Ammon's horn (tissue), 1 donor: ENCODE measurements at places on chromosomes 5 and 9.

GRCh38 chr5:128965011-128965637 is at the start of gene SLC27A6:
TSS of gene SLC27A6 (plus strand) at chr5:128965488. CDS start at chr5:128966138, 650 bp downstream.
- DNase-seq, result no peak

- DNase-seq, result peak; percentile 11
These were observed 125.6 kb upstream of the LPAR1 start for GRCh38 chr9:111163716-111164389.

GRCh38 chr5:89117124-89117644 is 234.2 kb upstream of the MEF2C start:
- no peak for DNase-seq

DNA sequence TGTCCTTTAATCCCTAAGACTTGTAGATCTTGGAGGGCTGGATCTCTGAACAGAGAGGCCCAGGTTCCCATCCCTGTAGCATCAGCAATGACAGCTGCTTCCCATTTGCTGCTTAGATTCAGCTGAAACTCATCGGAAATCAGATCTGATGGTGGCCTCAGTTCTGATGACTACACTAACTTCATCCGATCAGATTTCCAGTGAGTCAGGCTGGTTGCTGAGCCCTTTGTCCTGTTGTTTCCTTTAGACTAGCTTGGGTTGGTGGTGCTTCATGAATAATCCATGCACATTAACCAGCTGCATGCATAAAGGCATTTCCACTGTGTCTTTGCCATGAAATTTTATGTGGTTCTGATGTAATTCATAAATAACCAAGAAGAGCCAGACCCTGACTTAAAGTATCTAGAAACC is 195.2 kb upstream of the TUT7 start:
- DNase-seq, result no peak

DNA sequence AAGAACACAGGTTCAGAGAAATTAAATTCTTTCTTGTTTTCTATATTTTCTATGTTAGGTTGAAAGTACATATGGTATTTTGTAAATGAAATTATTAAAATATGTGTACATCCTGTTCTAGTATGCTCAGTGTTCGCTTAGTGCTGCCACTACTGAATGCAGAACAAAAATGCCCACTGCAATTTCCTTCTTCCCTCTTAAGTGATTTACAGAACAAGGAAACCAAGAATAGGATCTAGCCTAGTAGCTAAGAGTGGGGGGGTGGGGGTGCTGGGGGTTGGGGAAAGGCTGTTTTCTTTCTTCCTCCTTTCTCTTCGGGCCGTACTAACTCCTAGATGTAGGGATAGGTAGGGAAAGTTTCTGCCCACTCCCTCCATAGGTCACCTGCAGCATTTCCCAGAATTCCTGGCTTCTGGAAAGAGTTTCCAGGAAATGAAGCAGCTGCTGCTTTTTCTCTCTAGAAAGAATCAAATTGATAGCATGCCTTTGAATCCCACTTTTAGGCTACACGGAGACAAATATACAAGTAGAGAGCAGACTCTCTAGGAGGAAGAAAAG is 15.7 kb downstream of the SPATA9 start:
- DNase-seq, result no peak

DNA sequence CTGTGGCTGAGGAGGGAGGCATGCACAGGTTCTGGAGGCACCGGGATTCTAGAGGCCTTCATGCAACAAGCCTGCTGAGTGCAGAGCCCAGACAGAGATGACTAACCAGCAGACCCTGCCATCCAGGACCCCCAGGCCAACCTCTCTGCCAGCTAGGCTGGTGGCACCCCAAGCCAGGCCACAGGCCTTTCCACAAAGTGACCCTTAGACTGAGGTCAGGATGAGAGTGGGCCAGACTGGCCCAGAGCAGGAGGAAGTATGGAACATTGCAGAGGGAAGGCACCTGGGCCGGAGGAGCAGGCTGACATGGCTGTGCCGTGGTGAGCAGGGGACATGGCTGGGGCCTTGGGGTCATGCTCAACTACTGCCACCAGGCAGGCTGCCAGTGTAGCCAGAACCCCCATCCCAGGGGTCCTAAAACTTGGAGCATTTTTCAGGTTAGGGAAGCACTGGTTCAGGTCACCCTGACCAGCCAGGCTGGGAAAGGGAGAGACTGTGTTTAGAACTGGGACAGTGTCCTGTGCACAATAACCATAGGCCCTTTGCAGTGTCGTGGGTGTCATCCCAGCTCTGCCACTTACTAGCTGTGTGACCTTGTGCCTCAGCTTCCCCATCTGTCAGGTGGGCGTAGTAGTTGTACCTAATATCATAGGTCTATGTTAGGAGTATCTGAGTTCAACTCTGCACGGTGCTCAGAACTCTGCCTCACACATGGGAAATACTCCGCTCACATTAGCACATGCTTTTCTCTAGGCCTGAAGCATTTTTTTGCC is 17.3 kb downstream of the TCF7 start:
- no peak for DNase-seq

GRCh38 chr5:145743396-145744061 is 91.6 kb downstream of the PRELID2 start:
- no peak for DNase-seq

- DNase-seq, result no peak
These were observed 114.9 kb downstream of the BNC2 start for GRCh38 chr9:16755467-16756160.

DNA sequence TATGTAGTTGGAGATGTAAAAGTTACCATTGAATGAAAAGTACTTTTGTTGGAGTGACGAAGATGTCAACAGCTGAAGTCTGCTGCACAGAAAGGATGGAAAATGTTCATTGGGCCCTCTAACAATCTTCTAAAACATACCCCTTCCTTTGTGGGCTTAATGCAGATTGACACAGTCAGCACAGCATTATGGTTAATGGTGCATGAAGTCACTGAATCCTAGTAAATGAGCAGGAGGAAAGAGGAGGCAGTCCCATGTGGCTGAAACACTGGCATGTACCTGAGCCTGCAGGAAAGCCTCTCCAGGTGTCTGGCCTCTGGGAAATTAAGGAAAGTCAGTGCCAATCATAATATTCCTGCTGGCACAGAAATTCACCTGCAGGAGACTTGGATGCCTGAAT is 153.8 kb downstream of the ARL15 start:
- DNase-seq, result no peak

- DNase-seq, result peak; percentile 84
These were observed at the start of gene CTSV for GRCh38 chr9:97038611-97039513. TSS of gene CTSV (minus strand) at chr9:97039142. CDS start at chr9:97038043, 1,099 bp downstream.

- no peak for DNase-seq
These were observed 48.3 kb downstream of the SFXN1 start for GRCh38 chr5:175526691-175527090.

GRCh38 chr9:76290555-76290954 is 103.7 kb downstream of the RFK start:
- DNase-seq, result no peak

- DNase-seq, result no peak
These were observed 342.8 kb downstream of the EBF1 start for GRCh38 chr5:158756871-158757270.

DNA sequence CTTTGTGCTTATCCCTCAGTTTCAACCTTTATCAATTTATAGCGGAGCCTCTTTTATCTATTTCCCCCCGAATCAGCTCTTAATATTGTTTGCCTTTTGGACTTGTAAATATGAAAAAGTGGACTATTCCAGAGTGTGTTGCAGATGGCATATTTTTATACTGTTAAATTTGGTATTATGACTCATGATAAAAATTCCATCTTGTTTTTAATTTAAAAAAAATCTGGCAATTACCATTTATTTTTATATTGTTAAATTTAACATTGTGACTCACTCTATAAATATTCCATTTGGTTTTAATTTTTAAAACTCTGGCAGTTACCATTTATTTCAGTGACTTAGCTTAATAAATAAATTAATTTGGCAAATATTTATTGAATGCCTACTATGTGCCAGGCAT is 37.5 kb downstream of the RBM27 start:
- no peak for DNase-seq

GRCh38 chr5:148831590-148832565 is 5.5 kb downstream of the ADRB2 start:
- peak; percentile 80 for DNase-seq

- DNase-seq, result no peak
These were observed 52.4 kb downstream of the USP20 start for GRCh38 chr9:129887334-129888292.

DNA sequence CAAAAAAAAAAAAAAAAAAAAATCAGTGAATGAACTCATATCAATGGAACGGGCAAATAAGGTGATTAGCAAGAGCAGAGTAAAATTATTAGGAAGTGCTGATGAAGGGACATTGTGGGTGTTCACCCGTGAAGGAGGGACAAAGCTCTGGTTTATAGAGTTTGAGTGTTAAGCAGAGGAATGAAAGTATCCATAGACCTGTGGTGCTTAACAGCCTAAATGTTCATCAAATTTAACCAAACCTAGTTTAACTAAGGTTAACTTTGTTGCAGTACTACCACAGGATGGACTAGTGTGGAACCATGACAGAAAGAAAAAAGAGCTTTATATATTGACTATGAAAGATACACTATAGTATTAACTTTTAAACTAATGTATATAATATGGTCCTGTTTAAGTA is 44.1 kb upstream of the TNFAIP8 start:
- DNase-seq, result no peak

GRCh38 chr5:134994560-134995156 is 27.0 kb downstream of the CATSPER3 start:
- DNase-seq, result no peak

DNA sequence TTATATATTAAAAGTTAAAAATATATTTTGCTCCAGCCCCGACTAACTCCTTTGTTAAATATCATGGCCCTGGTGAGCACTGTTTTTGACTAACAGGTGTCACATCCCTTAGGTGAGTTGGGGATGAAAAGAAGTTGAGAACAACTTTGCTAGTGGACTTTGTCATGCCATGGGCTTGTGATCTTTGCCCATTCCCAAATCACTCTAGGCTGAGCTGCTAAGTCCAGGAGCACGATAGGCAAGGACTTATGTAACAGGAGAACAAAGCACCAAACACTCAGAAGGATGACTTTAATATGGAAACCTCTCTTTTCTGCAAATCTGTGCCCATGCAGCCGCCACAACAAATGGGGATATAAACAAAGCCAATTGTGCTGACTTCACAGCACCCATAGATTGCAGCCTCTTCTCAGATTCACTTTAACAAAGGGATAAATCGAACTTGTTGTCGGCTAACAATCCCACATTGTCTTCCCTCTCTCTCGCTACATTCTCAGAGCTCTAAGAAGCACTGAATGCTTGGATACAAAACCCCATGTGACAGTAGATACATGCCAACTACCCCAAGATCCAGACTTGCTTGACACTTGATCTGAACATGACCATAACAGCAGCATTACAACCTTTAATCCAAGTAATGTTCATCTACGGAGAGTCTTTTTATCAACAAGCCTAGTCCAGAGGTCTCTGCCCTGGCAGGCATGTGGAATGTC is 86.8 kb upstream of the CD180 start:
- peak; percentile 96 for DNase-seq

DNA sequence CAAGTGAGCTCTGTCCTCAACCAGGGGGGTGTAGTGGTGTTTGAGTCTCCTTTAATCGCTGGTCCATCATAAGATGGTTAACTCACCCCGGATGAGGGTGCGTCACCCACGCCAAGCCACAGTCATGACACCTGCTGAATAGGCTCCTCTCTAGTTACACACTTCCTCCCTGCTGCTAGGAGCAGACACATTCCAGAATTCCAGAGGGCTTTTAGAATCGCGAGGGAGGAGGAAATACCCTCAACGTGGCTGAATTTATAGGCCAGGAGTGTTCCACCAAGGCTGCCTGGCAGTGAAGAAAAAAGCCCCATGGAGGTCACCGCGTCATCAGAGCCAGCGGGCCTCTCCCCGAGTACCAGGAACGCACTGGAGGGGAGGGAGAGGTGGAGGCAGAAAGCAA is 5.1 kb downstream of the GLRX start:
- DNase-seq, result no peak

DNA sequence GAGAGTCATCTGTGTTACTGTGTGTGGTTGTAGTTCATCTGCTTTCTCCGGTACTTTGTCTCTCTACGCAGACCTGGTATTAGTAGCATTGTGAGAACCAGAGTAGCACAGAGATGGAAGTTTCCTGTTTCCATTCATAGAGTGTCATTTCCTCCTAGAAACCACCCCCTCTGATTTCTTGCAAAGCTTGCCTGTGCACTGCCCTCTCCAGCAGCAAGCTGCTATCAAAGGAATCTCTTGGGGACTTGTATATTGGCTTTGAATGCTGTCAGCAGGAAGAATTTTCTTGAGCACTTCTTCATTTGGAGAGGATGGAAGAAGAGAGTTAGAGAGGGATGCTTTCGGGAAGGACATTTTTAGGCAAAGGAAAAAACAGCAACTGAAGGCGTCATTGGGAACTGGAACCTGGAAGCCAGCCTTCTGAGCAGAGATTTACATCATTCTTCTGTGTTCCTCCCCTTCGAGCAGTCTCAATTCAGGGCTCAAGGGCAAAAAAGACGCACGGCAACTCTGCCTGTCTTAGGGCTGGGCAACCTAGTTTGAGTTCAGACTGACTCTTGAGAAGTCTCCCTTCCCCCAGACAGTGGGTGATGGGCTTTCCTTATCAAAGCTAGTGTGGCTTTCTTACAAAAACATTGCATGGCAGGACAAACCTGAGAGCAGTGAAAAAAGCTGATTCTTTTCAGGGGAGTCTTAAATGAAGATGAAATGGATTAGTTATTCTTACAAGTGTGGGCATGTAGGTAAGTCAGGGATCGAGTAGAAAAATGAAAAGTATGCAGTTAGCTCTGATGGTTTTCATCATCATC is 226.3 kb downstream of the AOPEP start:
- DNase-seq, result no peak

- DNase-seq, result no peak
These were observed 2.3 kb downstream of the CLTA start for GRCh38 chr9:36193023-36193422.

DNA sequence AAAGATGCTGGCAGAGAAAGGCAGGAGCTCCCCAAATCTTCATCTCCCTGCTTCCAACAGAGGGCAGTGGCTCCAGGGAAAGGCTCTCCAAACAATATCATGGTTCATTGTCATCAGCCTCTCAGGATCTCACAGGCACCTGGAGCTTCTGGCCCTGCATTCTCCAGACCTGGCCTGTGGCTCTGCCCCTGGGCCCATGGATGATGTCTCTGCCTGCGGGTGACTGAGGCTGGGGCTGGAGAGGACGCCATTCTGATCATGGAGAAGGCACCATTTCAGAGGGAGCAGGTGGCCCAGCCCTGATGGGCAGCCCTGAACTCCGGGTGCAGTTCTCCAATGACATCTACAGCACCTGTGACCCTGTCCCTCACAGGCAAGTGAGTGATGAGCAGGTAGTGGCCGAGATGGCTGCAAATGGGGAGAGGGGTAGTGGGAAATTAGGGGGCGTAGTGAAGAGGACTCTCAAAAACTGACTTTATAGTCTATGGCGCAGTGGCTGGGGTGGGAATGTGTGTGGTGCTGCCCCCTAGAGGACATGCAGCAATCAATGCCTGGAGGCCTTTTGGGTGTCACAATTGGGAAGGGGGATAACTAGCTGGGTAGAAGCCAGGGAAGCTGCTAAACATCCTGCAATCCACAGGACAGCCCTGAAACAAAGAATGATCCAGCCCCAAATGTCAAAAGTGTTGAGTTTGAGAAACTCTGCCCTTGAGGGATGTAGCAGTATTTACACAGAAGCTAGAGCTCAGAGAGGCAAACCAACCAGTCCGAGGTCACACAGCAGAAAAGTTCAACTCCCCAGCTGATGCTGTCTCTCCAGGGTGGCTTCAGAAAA is 3.2 kb downstream of the SH3PXD2B start:
- peak; percentile 65 for DNase-seq
